ENCODE measurements at places on chromosomes 5 and 9.

GRCh38 chr5:52798938-52799337 is 11.2 kb downstream of the ITGA1 start:
- no peak for DNase-seq

DNA sequence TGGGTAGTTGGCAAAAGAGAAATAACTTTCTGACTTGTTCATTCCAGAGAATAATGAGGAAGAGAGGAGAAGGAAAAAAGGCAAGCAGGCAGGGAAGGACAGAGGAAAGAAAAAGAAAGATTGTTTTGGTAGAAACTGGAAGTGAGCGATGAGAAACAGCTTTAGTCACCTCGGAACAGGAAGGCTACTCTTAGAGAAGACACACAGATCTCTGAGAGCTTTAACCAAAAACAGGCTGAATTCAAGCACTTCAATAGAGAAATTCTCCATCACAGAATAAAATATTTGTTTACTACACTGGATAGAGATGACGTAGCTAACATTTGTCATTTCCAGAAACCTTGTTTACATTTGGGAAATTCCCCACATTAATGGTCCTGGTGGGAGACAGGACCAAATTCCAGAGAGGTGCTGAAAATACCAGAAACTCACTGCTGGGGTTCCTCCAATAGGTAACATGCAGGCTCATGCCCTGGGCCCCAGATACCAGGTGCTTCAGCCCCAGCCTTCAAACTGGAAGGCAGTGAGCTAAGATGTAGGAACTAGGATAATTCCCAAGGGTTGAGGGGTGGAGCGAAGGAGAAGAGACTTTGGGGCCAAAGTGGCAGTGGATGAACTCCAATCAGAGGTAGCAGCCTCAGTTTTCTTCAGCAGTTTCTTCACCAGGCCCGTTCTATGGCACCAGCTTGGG is 227.7 kb upstream of the GRAMD2B start:
- no peak for DNase-seq

DNA sequence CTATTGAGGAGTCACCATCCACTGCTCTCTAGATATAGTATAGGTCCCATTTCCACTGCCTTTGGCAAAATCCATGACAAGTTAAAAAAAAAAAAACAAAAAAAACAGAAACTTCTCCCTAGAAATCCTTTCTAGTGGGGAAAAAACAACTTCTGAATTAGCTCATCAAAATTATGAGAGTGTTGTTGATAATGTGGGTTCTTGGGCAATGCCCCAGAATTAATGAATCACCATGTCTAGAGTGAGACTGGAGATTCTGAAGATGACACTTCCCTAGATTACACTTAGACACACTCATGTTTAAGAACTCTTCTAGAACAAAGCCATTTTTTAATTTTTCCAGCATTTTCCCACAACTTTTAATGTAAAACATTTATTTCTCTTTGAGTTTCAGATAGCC is 728.0 kb upstream of the C9orf72 start:
- DNase-seq: no peak

DNA sequence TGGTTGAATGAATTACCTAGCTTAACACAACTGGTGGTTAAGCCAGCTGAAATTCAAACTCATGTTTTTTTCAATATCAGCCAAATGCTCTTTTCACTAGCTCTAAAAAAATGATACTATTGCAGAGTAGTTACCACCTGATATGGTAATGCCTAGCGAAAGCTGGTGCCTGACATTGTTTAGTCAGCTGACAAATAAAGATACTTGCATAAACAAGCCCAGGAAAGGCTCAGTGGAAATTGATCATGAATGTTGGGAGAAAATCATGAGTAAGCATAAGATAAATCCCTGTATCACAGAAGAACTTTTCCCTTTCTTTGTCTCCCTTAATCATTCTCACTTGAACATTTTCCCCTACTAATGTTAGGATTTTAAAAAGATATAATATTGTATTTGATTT is 54.6 kb downstream of the FGF10 start:
- no peak for DNase-seq

GRCh38 chr5:93161661-93162654 is 419.1 kb downstream of the NR2F1-AS1 start:
- no peak for DNase-seq

DNA sequence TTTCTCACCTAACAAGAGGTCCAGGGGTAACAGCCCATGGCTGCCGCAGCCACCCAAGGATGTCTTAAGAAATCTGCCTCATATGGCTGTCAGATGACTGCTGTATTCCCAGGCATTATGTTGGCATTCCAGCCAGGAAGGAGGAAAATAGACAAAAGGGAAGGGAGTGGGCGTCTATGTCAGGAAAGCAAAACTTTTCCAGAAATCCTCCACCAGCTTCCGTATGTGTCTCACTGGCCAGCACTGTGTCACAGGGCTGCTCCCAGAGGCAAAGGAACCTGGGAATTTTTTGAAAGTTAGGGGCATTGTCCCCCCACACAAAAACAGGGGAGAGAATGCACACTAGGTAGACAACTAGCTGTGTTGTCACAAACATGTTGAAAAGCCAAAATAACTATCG is 7.3 kb downstream of the BHMT2 start:
- DNase-seq: no peak

GRCh38 chr5:124663101-124663506 is 83.3 kb downstream of the ZNF608 start:
- no peak for DNase-seq

DNA sequence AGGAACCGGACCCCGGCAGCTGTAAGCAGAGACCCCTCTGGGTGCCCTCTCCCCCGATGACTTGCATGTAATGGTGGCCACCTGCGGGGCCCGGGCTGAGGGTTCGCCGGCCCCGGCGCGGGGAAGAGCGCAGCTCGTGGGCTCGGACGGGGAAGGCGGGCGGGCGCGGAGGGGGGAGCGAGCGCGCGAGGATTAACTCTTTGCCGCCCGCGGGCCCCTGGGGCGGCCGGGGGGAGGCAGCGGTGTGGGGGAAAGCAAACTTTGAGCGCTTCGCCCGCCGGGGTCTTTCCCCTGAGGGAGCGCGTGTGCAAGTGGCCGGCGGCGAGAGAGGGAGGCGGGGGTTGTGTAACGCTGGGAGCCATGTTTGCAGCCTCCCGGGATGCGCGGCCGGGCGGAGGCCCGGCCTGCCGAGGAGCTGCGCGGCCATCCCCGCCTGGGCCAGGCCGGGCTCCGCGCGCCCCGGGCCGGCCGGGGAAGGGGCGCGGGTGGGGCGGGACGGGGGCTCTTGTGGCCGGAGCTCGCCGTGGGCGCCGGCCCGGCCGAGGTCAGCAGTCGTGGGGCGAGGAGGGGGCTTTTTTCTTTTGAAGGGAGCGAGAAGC is 547 bp downstream of the ANP32B start:
- DNase-seq: peak; percentile 48

- DNase-seq: no peak
Observed at GRCh38 chr9:4656621-4657020, 5.5 kb upstream of the PLPP6 start.

GRCh38 chr5:135135530-135136226 is 101.7 kb upstream of the PITX1 start:
- no peak for DNase-seq

DNA sequence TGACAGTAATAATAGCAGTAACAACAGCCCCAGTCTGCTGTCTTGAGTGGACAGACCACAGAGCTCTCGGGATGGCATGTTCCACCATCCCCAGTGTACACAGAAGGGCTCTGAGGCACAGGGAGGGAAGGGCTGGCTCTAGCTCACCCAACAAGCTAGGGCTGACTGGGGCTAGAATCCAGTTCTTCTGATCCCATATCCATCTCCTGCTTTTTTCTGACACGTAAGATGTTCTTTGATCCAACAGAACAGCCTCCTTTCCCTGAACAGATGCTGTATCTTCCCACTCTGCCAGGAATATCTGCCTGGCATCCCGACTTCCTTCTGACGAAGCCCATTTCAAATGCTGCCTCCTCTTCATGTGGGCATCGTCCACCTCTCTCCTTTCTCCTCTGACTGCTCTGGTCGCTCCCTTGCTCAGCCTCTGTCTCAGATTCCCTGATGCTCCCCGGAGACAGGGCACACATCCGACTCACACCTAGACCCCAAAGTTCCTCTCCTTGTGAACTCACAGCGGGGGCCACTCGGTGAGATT is 43.6 kb upstream of the CLK4 start:
- DNase-seq: no peak

All from activated T-cell treated with anti-CD3 and anti-CD28 coated beads for 24 hours (primary cell).